ENCODE measurements at places on chromosomes 7 and 10. TPM values are rescaled to one million over a fixed set of nuclear protein-coding genes. Genes with fewer than 3 reads are reported as not detected.

LBX1 gene
- polyA plus RNA-seq, result not detected

DNA sequence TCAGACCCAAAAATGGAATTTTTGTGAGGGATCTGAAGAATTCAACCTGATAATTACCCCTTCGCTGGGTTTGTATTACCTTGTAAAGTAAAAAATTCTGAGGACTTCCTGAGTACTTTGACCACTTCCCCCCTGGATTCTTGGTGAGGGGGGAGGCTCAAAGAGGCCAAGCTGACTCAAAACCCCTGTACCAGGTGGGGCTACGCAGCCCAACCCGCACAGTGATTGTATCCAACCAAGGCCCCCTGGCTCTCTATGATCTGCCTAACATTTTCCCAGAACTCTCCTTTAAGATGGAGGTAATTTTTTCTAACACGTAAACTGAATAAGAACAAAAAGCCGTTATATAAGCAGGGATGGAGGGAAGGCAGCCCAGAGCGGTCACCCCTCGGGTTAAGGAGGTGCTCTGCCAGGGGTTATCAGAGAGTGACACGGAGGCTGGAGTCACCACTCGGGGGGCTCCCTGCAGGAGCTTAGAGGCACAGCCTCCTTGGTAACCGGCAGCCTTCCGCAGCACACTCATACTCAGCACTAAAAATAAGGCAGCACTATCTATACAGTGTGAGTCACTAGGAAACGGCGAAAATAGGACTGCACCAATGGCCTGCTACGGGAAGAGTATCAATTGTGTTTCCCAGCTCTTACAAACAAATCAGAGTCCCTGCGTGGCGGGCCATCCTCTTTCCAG lies 255.4 kb downstream of the ELMO1 start:
- no peak for DNase-seq

GRCh38 chr10:72065439-72066025 lies 22.8 kb downstream of the SPOCK2 start:
- no peak for DNase-seq

- DNase-seq, result peak; percentile 40
These were observed 201.6 kb upstream of the KLF6 start for GRCh38 chr10:3986493-3987142.

- DNase-seq, result no peak
These were observed 66.7 kb upstream of the PDZD8 start for GRCh38 chr10:117441812-117442443.

GRCh38 chr7:91156316-91157185 lies 107.7 kb upstream of the FZD1 start:
- DNase-seq, result no peak

- DNase-seq, result no peak
These were observed 743.8 kb upstream of the LRRN3 start for GRCh38 chr7:110347081-110347480.

- DNase-seq, result peak; percentile 28
These were observed 662 bp downstream of the DNAJC2 start for GRCh38 chr7:103343758-103344452.

NEURL1 gene
- polyA plus RNA-seq, result 1.6 TPM

Measured in left kidney (tissue), 8 donors.